CD8-positive, alpha-beta T cell (primary cell): ENCODE measurements at places on chromosomes 4 and X.

GRCh38 chr4:159284113-159284512 lies 181.2 kb downstream of the RAPGEF2 start:
- DNase-seq: no peak

- no peak for DNase-seq
Observed at GRCh38 chr4:153258750-153259149, 54.5 kb downstream of the TRIM2 start.

DNA sequence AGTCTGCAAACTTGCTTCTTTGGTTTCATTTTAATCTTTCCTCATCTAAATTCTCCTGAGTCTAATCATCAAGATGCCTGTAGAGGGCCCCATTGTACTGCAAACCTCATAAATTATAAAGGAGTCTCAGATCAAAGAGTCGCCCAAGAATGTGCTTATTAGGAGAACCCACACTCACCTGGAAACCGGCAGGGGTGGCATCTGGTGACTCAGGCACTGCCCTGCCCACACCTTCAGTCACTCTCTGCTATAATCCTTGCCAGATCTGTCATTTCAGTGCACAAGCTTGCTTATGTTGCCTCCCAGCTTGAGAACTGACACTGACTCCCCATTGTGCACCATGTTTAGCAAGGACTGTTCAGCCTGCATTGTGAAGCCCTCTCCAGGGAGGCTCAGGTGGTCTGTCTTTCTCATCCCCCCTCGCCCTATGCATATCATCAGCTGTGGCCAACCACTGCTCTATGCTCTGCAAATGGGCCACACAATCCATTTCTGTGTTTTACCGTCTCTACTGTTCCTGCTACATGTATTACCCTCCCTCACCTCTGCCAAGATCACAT lies 12.4 kb downstream of the EPGN start:
- DNase-seq: no peak

- no peak for DNase-seq
Observed at GRCh38 chrX:109362101-109362500, 119.8 kb downstream of the GUCY2F start.

- no peak for DNase-seq
Observed at GRCh38 chrX:70613295-70613694, 168.7 kb downstream of the DLG3 start.
